ENCODE measurements at places on chromosomes 7 and 10. TPM values are rescaled to one million over a fixed set of nuclear protein-coding genes. Genes with fewer than 3 reads are reported as not detected.

GRCh38 chr7:158267742-158268435 is 319.7 kb downstream of the PTPRN2 start:
- no peak for DNase-seq

- no peak for DNase-seq
These were observed 11.5 kb upstream of the SVOPL start for GRCh38 chr7:138712652-138713051.

Gene LAMB1
- polyA plus RNA-seq = 406 TPM

Gene KCNH2
- polyA plus RNA-seq = 24.5 TPM

- DNase-seq = no peak
These were observed 20.3 kb downstream of the AASS start for GRCh38 chr7:122123746-122124145.

Gene IQUB
- 0.47 TPM for polyA plus RNA-seq

- no peak for DNase-seq
These were observed 53.3 kb downstream of the SH3PXD2A start for GRCh38 chr10:103802081-103802480.

GRCh38 chr7:73451780-73452398 is 18.3 kb downstream of the FZD9 start:
- DNase-seq = no peak

Gene ANXA11
- 95.1 TPM for polyA plus RNA-seq

DNA sequence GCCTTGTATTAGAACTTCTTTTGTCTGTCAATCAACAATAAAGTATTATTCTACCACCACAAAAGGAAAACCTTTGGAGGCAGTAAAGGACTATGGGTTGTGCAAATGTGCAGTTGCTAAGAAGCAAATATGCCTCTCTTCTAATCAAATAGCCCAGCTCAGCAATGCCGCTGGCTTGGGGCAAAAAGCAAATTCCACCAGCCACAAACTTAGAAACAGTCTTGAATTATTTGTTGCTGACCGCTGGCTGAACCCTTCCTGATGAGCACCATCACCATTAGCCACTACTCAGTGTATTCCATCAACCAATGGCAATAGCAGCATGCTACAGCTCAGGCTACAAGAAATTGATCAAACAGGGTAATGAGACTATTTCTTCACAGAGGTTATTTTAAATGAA is 51.0 kb downstream of the SKAP2 start:
- DNase-seq = no peak

- DNase-seq = no peak
These were observed 37.9 kb upstream of the TMEM140 start for GRCh38 chr7:135109976-135110375.

Gene KCND2
- polyA plus RNA-seq = 1.2 TPM

DNA sequence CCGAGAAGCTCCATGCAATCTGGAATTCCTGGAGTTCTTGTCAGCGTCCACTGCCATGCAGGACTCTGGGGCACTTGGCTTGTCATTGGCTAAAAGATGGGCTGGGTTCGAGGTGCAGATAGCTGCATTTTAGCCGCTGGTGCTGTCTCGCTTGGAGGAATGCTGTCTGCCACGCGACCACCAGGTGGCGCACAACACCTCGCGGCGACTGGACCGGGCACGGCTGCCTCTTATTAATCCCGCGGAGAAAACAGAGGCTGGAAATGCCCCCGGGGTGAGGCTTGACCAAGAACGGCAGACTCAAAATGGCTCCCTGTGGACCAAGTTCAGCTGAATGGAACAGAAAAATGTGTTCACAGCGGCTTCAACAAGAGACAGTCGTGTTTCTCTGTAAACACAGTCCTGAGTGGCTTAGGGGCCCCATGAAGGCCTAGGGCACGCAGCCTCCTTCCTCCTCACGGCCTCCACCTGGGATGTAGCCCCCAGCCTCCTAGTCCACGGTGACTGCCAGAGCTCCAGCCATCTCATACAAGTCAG is 46.2 kb downstream of the AOC1 start:
- no peak for DNase-seq

Gene PLEKHA8
- 11.2 TPM for polyA plus RNA-seq

- DNase-seq = no peak
These were observed 27.1 kb downstream of the AKR1B1 start for GRCh38 chr7:134431815-134432214.

- no peak for DNase-seq
These were observed 120.5 kb downstream of the CCNY start for GRCh38 chr10:35456784-35457183.

DNA sequence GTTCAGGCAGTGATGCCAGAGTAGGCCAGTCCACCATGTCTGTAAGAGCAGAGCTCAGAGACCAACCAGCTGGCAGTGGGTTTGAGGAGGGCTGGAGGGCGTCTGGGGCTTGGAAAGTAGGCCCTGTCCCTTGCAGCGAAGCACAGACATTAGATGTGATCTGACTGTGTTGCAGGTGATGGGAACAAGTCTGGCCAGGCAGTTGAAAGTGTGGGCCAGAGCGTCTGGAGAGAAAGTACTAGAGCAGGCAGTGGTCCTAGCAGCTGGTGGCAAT is 53.3 kb downstream of the CHN2 start:
- DNase-seq = no peak

GRCh38 chr7:122073635-122074034 is 70.4 kb downstream of the AASS start:
- no peak for DNase-seq

DNA sequence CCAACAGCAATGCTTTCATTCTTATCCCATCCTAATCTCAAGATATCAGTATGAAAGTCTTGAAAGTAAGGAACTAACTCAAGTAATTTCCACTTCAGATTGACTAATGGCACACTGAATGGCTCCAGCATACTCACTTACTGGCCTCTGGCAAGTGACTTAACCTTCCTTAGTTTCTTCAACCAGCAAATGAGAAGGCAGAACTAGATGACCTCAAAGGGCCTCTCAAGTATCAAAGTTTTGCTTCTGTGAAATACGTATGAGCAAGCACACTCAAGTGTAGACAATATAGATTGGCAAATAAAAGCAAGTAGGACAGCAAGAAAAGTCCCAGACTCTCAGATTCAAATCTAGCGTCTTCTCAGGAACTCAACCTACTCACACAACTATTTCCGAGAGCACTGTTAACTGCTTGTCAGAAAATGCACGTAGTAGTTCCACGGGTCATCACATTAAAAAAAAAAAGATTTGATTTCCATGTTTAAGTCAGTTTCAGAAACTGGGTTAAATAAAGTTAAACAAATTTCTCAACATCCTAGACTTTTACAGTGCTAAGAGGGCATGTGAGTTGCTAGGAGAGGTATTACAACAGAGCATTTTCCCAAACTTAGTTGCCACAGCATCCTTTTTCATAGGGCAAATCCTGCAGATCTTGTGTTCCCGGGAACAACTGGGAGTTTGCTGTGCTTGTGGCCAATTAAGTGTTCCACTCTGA is 276.9 kb upstream of the KLF14 start:
- DNase-seq = no peak

Gene DOCK4
- 7.5 TPM for polyA plus RNA-seq

Gene BBS9
- 15.9 TPM for polyA plus RNA-seq

Gene MRLN
- polyA plus RNA-seq = 175 TPM

- no peak for DNase-seq
These were observed 220.7 kb downstream of the ADARB2 start for GRCh38 chr10:1516492-1517165.

Gene CCL26
- polyA plus RNA-seq = 1.00 TPM

GRCh38 chr10:125124907-125125306 is 35.5 kb downstream of the CTBP2 start:
- no peak for DNase-seq

DNA sequence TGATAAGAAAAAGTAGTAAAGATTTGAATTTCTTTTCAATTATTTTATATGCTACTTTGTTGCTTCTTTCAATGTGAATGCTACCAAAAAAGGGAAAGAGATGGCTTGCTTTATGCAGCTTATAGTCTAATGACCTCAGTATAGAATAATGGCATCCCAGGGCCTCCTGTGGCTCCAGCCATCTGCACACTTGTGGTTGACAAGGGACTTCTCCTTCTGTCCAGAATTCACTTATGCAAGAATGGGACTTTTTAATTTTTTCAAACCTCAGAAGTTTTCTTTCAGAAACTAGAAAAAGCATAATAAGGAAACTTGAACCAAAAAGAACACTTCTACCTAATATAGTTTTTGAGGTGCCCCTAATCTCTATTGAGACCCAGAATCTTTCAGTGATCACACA is 310.9 kb downstream of the CTNNA3 start:
- DNase-seq = no peak

DNA sequence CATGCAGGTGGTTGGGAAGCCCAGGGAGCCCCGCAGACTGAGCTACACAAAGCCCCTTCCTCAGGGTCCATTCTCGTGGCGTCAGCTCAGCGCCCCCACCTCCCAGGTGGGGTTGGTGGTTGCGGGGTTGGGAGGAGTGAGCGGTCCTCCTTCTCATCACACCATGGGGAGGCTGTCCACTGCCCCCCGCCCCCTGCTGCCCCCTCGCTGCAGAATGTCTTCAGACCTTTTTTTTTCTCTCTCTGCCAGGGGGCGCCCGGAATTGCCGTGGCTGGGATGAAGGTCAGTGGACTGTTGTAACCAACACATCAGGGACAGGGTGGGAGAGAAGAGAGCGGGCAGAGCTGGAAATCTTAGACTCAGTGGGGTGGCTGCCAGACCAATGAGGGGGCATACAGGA is 116.3 kb downstream of the COL13A1 start:
- DNase-seq = no peak

DNA sequence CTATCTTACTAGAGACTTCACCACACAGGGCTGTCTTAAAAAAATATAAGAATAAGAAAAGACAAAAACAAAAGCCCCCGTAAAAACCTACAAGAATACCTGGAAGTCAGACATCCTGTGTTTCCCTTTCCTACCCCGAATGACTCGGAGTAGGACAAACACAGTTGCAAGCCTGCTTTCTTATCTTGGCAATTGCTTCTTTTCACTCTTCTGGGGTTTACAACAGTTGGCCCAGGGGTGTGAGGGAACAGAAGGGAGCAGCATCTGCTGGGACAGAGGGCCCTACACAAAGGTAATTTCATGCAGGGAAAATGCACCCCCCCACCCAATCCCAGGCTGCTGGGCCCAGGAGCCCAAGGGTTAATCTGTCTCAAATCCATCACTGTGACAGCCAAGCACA is 220.6 kb downstream of the ARHGAP12 start:
- no peak for DNase-seq

Gene PHF14
- 31.6 TPM for polyA plus RNA-seq

GRCh38 chr10:16968416-16969041 is 151.3 kb upstream of the RSU1 start:
- no peak for DNase-seq

Gene ACADSB
- 12.7 TPM for polyA plus RNA-seq

DNA sequence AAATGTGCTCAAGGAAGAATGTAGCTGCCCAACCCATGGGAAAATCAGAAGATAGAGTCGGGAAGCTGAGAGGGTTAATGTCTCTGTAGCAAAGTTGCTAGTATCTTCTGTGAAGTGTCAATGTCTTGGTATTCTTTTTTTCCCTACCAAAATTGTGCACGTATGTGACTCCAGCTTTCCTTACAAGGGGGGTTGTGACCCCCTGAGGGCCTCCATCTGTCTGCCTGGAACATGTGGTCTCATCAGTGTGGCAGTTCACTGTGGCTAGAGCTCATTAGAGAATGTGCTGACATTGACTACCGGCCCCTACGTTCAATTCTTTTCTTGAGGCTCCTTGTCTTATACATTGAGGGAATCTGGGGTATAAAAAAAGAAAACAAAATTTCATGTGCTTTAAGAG is 725.2 kb upstream of the CELF2 start:
- DNase-seq = no peak

GRCh38 chr7:23315366-23315765 is 16.2 kb downstream of the MALSU1 start:
- no peak for DNase-seq

DNA sequence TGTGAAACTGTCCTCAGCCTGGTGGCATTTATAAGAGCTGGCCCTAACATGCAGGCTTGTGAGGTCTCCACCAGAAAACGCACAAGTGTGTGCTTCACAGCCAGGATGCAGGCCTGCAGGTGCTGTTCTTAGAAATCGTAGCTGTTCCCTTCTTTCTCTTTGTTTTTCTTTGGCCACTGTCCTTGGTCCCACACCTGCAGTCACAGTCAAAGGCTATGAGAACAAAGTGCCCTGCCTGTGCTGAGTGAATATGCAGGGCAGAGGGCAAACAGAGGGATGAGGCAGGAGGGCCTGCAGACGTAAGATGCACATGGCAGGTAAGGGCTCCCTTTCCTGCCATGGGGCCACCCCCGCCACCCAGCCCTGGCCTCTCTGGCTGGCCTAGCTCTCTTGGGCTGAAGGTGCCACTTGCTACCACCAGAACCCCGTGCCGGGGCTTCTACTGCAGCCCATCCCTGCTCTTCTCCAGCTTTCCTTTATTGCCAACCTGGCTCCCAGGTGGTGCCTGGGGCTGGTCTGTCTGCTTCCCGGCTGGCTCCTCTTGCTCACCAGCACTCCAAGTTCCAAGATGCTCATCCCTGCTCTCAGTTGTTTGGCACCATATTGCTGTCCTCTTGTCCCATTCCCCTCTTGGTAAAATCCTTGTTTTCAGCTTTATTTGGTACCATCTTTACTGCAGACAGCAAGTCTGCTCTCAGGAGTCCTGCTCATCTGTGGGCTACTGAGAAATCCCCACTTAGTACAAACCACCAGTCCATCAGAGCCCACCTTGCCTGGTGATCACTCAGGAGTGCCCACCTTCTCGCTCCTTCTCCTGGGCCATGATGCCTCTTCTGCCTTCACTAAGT is 308.1 kb upstream of the ZMIZ1 start:
- DNase-seq = no peak

Gene JCAD
- polyA plus RNA-seq = 24.7 TPM

GRCh38 chr10:128468462-128468861 is 342.2 kb upstream of the MKI67 start:
- no peak for DNase-seq

GRCh38 chr10:15744217-15744865 is 24.6 kb upstream of the ITGA8 start:
- DNase-seq = no peak

- DNase-seq = no peak
These were observed 399.3 kb downstream of the PPP1R3A start for GRCh38 chr7:113519472-113519871.

DNA sequence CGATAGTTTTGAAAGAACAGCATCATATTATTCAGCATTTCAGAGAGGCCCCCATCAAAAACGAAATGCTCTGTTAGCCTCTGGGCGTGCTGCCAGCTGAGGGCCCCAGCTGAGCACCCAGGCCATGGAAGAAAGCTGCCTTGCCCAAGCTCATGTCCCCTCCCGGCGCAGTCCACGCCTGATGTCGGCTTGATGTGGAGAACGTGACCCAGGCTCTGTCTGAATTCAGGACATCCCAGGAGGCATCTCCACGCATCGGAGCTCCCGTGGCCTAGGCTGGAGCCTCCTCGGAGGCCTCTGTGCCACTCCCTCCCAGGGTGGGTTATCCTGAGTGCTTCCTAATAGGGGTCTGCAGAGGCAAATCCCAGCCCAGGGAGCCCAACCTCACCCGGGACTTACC is 218.3 kb upstream of the AKR1E2 start:
- DNase-seq = no peak

Gene OR2A12
- polyA plus RNA-seq = 0.09 TPM

All from forelimb muscle (tissue), 1 donor.